Neural crest cell (in vitro differentiated cells): ENCODE measurements at places on chromosomes 4 and X. TPM values are rescaled to one million over a fixed set of nuclear protein-coding genes. Genes with fewer than 3 reads are reported as not detected.

DNA sequence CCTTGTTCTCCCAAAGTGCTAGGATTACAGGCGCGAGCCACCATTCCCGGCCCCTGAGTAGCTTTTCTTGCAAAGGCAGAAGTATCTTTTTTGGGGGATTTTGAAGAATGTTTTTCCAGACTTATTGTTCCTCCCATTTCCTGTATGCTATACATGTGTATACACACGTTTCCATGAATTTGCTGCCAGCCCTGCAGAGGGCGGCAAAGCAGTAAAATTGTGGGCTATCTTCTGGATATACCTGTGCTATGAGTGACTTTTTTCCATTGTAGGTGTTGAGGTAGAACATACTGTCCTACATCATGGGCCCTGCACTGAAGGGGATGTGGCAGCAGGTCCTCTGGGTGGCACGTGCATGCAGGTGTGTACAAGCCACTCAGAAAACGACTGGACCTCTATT lies 16.9 kb upstream of the MED28 start:
- H3K27me3 ChIP-seq: no peaks in the 10 kb centered on the region
- peaks cover 8% of the 10 kb centered on the region for H3K36me3 ChIP-seq
- no peak overlapping the region for H3K4me3 ChIP-seq
- H3K27ac ChIP-seq: no peak overlapping the region
- DNase-seq: no peak

- no peak overlapping the region for H3K4me3 ChIP-seq
- H3K27me3 ChIP-seq: peaks cover 9% of the 10 kb centered on the region
- DNase-seq: no peak
- H3K36me3 ChIP-seq: no peaks in the 10 kb centered on the region
- H3K27ac ChIP-seq: no peak overlapping the region
Observed at GRCh38 chr4:15926486-15926885, 12.1 kb downstream of the FGFBP1 start.

GRCh38 chr4:159926871-159927270 lies 824.0 kb downstream of the RAPGEF2 start:
- H3K36me3 ChIP-seq: peaks cover 14% of the 10 kb centered on the region
- no peak overlapping the region for H3K4me3 ChIP-seq
- no peak for DNase-seq
- no peak overlapping the region for H3K27ac ChIP-seq
- no peaks in the 10 kb centered on the region for H3K27me3 ChIP-seq

- no peak for DNase-seq
- H3K36me3 ChIP-seq: no peaks in the 10 kb centered on the region
- peaks cover 53% of the 10 kb centered on the region for H3K4me1 ChIP-seq
Observed at GRCh38 chr4:82785611-82786400, 12.8 kb downstream of the SCD5 start.

- H3K4me1 ChIP-seq: peaks cover 27% of the 10 kb centered on the region
- no peaks in the 10 kb centered on the region for H3K27me3 ChIP-seq
- H3K4me3 ChIP-seq: no peak overlapping the region
- no peak for DNase-seq
- peaks cover 12% of the 10 kb centered on the region for H3K36me3 ChIP-seq
Observed at GRCh38 chr4:158906073-158906472, 137.2 kb downstream of the FNIP2 start.

GRCh38 chrX:123859846-123860838 lies at the start of gene XIAP:
XIAP (plus strand) TSS chrX:123860053; CDS start chrX:123885663, 25,610 bp downstream.
- peaks cover 22% of the 10 kb centered on the region for H3K4me1 ChIP-seq
- peak within 1 kb of the TSS; percentile 93 for H3K4me3 ChIP-seq
- H3K27me3 ChIP-seq: no peaks in the 10 kb centered on the region
- DNase-seq: peak; percentile 56
- H3K27ac ChIP-seq: peak within 1 kb of the TSS; percentile 52
- H3K36me3 ChIP-seq: peaks cover 6% of the 10 kb centered on the region

- DNase-seq: no peak
- no peak overlapping the region for H3K4me3 ChIP-seq
- no peaks in the 10 kb centered on the region for H3K36me3 ChIP-seq
Observed at GRCh38 chrX:134732676-134733075, 74.4 kb upstream of the PLAC1 start.

- DNase-seq: no peak
- H3K4me1 ChIP-seq: no peaks in the 10 kb centered on the region
- H3K27ac ChIP-seq: peak overlapping the region; percentile 35
Observed at GRCh38 chr4:77877771-77878565, 15.3 kb downstream of the MRPL1 start.

DNA sequence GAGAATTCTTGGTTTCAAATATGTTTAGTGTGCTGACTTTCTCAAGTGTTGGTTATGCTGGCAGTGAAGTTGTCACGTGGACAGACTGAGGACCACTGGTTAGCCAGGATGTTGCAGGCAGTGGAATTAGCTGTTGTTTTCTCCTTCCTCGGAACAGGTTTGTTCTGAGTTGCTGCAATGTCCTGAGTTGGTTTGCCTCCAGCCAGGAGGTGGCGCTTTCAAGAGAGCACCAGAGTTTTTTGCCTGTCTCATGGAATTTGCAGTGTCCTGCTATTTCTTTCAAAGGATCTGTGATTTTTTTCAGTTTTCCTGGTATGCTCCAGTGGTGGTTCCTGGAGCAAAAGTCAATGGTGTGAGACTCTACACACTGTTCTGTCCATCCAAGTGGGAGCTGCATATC lies 158.1 kb upstream of the CXorf66 start:
- H3K36me3 ChIP-seq: peaks cover 5% of the 10 kb centered on the region
- peaks cover 23% of the 10 kb centered on the region for H3K4me1 ChIP-seq
- DNase-seq: no peak
- H3K27ac ChIP-seq: no peak overlapping the region
- peaks cover 3% of the 10 kb centered on the region for H3K27me3 ChIP-seq
- no peak overlapping the region for H3K4me3 ChIP-seq

GRCh38 chr4:40645586-40645985 lies 15.9 kb upstream of the RBM47 start:
- no peak overlapping the region for H3K27ac ChIP-seq
- H3K4me3 ChIP-seq: no peak overlapping the region
- no peak for DNase-seq
- H3K4me1 ChIP-seq: no peaks in the 10 kb centered on the region

DNA sequence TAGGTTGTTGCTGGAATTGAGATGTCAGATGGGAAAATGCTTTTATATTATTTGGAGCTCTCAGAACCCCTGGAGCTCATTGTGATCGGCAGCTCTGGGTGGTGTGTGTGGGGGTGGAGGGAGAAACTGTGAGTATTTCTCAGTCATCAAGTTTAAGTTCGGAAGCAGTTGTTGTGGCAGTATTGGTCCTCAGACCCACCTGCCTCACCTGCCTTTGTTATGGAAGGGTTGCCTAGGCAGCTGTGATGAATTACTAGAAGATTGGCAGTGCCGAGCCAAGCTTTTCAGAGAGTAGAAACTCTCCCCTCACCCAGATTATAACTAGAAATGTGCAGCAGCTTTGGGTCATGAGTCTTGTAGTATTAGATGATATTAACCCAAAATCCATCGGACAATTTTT lies 9.5 kb downstream of the IGSF1 start:
- peaks cover 4% of the 10 kb centered on the region for H3K4me1 ChIP-seq
- no peak overlapping the region for H3K4me3 ChIP-seq
- H3K27me3 ChIP-seq: no peaks in the 10 kb centered on the region
- no peaks in the 10 kb centered on the region for H3K36me3 ChIP-seq
- no peak overlapping the region for H3K27ac ChIP-seq
- no peak for DNase-seq

DNA sequence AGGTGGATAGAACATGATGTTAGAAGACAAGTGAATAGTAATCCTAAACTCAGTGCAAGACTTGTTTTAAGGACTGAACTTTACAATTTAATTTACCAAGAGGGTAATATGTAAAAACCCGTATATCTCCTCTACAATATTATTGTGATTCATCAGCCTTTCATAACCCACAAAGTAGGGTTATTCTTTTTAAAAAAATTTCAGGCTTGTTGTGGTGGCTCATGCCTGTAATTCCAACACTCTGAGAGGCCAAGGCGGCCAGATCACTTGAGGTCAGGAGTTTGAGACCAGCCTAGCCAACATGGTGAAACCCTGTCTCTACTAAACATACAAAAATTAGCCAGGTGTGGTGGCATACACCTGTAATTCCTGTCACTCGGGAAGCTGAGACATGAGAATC lies 7.2 kb downstream of the IBSP start:
- H3K27ac ChIP-seq: no peak overlapping the region
- H3K27me3 ChIP-seq: no peaks in the 10 kb centered on the region
- H3K4me3 ChIP-seq: no peak overlapping the region

Gene CXCL11
- total RNA-seq: not detected in 2 replicates

Gene TMPRSS11D
- total RNA-seq: not detected in 2 replicates

Gene LPAR4
- 17.3 and 20.1 TPM in 2 replicates for total RNA-seq

Gene ESX1
- not detected in 2 replicates for total RNA-seq

Gene DRD5
- total RNA-seq: not detected in 2 replicates
